Spleen (tissue), 13 donors: ENCODE measurements at places on chromosomes 3 and 15.

GRCh38 chr3:99686955-99687612, 48.7 kb downstream of the COL8A1 start:
- DNase-seq: no peak
- no peaks in the 10 kb centered on the region for H3K4me1 ChIP-seq
- H3K27me3 ChIP-seq: no peaks in the 10 kb centered on the region
- H3K27ac ChIP-seq: no peak overlapping the region
- H3K4me3 ChIP-seq: no peak overlapping the region

GRCh38 chr3:166263460-166263859, 426.2 kb upstream of the BCHE start:
- no peaks in the 10 kb centered on the region for H3K36me3 ChIP-seq
- H3K27ac ChIP-seq: no peak overlapping the region
- H3K4me1 ChIP-seq: no peaks in the 10 kb centered on the region
- no peak for DNase-seq
- H3K4me3 ChIP-seq: no peak overlapping the region
- H3K27me3 ChIP-seq: no peaks in the 10 kb centered on the region

- no peaks in the 10 kb centered on the region for H3K27me3 ChIP-seq
- DNase-seq: no peak
- H3K36me3 ChIP-seq: no peaks in the 10 kb centered on the region
- no peak overlapping the region for H3K27ac ChIP-seq
Measured at GRCh38 chr3:29077356-29077755, 203.5 kb upstream of the RBMS3 start.

DNA sequence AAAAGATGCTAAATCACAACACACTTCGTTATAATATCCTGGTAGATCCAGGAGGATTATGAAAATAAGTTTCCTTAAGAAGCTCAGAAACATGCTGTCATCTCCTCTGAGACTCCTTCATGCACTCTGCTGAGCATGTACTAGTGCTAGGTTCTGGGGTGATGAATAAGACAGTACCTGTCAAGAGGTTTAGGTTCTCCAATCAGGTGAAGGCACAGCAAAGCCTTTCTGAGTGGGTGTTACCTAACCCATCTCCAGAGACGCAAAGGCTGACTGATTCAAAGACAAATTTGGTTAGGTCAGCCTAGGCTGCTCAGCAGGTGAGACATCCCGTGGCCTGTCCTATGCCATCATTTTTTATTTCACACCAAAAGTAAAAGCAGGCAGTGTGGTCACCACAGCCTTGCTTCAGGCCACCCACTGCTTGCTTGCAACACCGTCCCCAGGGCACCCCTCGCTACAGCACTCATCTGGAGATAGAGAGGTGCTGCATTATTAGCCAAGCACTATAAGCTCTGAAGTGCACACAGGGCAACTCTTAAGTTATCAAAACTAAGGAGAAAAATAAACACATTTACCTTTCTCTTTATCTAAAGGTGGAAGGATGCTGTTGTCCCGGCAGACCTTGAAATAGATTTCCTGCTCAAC, 117.2 kb downstream of the TJP1 start:
- no peaks in the 10 kb centered on the region for H3K4me1 ChIP-seq
- DNase-seq: no peak
- H3K27ac ChIP-seq: no peak overlapping the region

DNA sequence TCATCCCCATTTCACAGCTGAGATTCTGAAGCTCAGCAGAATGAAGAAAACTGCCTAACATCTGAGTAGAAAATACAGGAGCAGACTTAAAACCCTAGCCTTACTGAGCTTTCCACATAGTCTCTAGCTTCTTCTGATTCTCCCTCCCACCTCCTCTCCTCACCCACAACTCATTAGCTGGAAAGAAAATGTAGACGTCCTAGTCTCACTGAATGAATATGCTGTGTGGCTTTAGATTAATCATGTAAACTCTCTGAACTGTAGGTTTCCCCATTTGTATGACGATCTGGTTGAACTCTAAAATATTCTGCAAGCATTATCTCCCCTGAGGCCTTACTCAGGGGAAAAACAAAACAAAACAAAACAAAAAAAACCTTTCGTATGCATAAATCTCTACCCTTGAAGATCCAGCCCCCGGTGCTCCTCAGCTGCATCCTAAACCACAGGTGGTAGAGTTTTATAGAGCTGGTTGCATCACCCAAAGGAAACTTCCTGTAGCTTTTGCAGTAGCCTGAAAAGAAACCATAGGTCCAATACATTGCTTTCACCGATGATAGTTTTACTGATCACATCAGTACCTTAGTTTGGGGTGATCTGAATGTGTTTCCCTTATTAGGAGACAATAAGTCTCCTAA, 40.6 kb downstream of the FOXB1 start:
- peaks cover 1% of the 10 kb centered on the region for H3K27me3 ChIP-seq
- no peak for DNase-seq
- H3K4me3 ChIP-seq: no peak overlapping the region
- H3K4me1 ChIP-seq: no peaks in the 10 kb centered on the region
- H3K27ac ChIP-seq: no peak overlapping the region

DNA sequence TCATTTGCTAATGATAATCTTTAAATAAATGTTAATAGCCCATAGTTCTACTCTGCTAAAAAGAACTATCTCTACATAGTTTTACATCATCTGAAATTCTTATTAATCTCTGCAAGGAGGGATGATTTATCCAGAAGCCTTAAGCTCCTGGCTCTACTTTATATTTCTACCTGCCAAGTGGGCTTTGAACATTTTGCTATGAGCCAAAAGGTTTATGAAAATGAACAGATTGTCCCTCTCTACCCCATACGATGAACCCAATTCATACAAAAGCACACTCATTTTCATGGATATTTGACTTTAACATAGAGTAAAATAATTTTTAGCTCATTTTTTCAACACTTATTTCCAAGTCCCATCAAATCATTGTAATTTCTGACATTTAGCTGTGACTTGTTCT, 611.0 kb downstream of the NSUN3 start:
- no peaks in the 10 kb centered on the region for H3K36me3 ChIP-seq
- H3K27ac ChIP-seq: no peak overlapping the region
- no peak for DNase-seq
- H3K27me3 ChIP-seq: no peaks in the 10 kb centered on the region

DNA sequence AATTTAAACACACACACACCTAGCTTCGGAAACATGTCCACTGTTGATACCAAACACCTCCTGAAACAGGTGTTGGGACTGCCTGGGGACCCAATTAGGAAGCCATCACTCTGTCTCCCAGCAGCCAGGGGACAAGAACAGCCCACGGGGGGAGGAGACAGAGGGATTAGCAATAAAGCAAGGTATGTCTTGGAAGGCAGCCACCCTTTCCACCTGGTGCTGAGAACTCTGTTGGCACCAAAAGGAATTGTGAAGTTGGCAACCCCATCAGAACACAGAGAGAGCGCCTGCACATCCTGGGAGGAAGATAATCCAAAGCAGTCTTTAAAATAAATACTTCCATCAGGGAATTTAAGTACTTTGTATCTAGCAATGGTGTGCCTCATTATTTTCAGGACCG, 111.0 kb downstream of the ADAMTS17 start:
- DNase-seq: no peak
- no peaks in the 10 kb centered on the region for H3K36me3 ChIP-seq

DNA sequence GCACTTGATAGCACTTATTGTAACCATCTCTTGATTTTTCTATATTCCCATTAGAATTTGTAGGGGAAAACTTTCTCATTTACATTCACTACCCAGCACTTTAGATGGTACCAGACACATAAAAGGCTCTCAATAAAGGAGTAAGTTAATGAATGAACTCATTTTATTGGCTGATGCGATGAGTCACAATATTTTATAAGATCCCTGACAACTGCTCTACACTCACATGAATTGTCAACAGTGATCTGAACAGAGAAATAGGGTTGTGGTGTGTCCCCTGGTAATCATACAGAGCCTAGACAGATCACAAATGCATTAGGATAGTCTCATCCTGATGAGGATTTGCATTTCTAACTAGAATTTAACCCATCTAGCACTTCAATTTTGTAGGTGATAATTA, 567.6 kb upstream of the ARPP21 start:
- H3K4me1 ChIP-seq: no peaks in the 10 kb centered on the region
- no peak overlapping the region for H3K4me3 ChIP-seq
- H3K27me3 ChIP-seq: no peaks in the 10 kb centered on the region
- no peak overlapping the region for H3K27ac ChIP-seq
- H3K36me3 ChIP-seq: no peaks in the 10 kb centered on the region
- DNase-seq: no peak

DNA sequence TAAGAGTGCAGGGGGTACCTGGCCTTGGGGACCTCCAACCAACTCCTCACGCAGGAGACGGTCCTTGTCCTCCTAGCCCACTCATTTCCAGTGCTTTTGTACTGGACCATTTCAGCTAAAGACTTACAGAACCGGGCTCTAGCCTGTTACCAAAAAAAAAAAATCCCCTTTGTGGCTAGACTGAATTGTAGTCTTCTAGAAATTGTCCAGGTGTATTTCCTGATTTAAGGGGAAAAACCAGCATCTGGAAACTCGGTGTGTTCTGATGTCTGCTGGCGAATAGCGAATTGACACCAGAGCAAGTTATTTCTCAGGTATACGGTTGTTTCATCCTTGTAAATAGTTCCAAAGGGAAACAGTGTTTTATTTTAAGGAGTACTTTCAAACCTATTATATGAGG, 21.1 kb upstream of the MINDY4B start:
- DNase-seq: no peak
- no peak overlapping the region for H3K4me3 ChIP-seq
- peak overlapping the region; percentile 40 for H3K27ac ChIP-seq
- H3K36me3 ChIP-seq: no peaks in the 10 kb centered on the region
- H3K4me1 ChIP-seq: peaks cover 10% of the 10 kb centered on the region

- no peak for DNase-seq
- no peaks in the 10 kb centered on the region for H3K36me3 ChIP-seq
- peaks cover 9% of the 10 kb centered on the region for H3K4me1 ChIP-seq
- H3K27me3 ChIP-seq: no peaks in the 10 kb centered on the region
- H3K27ac ChIP-seq: no peak overlapping the region
Measured at GRCh38 chr15:43118829-43119228, 13.0 kb upstream of the UBR1 start.

GRCh38 chr3:28575100-28575745, 226.6 kb upstream of the AZI2 start:
- peaks cover 20% of the 10 kb centered on the region for H3K4me1 ChIP-seq
- peak; percentile 70 for DNase-seq
- peaks cover 14% of the 10 kb centered on the region for H3K27me3 ChIP-seq
- H3K36me3 ChIP-seq: no peaks in the 10 kb centered on the region
- no peak overlapping the region for H3K27ac ChIP-seq
- peak overlapping the region; percentile 38 for H3K4me3 ChIP-seq

- H3K36me3 ChIP-seq: no peaks in the 10 kb centered on the region
- no peaks in the 10 kb centered on the region for H3K27me3 ChIP-seq
- no peak overlapping the region for H3K27ac ChIP-seq
- no peak for DNase-seq
- H3K4me1 ChIP-seq: no peaks in the 10 kb centered on the region
- no peak overlapping the region for H3K4me3 ChIP-seq
Measured at GRCh38 chr3:104846270-104846669, 520.4 kb upstream of the ALCAM start.

DNA sequence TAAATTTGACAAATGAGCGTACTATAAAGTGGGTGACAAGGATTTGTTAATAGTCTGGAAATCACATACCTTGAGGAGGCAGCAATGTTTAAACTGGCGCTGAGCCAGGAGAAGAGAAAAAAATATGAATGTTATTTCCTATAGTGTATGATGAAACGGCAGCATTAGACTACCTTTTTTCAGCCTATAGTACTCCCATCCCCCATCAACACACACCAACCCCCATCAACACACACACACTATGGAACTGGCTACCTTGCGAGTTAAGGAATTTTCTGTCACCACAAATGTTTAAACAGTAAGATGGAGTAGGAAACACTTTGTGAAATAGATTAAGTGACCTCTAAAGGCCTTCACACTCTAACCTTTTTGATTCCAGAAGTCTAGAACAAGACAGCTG, 46.8 kb upstream of the ZCWPW2 start:
- peaks cover 14% of the 10 kb centered on the region for H3K36me3 ChIP-seq
- DNase-seq: no peak
- H3K4me1 ChIP-seq: no peaks in the 10 kb centered on the region
- no peak overlapping the region for H3K27ac ChIP-seq

GRCh38 chr3:178420033-178420432, 116.2 kb upstream of the KCNMB2 start:
- no peak overlapping the region for H3K4me3 ChIP-seq
- H3K27me3 ChIP-seq: no peaks in the 10 kb centered on the region
- H3K36me3 ChIP-seq: no peaks in the 10 kb centered on the region
- H3K4me1 ChIP-seq: no peaks in the 10 kb centered on the region
- DNase-seq: no peak

- no peak for DNase-seq
- H3K27ac ChIP-seq: no peak overlapping the region
- H3K4me1 ChIP-seq: no peaks in the 10 kb centered on the region
- H3K4me3 ChIP-seq: no peak overlapping the region
- no peaks in the 10 kb centered on the region for H3K36me3 ChIP-seq
Measured at GRCh38 chr3:155661760-155662159, 83.1 kb downstream of the PLCH1 start.

DNA sequence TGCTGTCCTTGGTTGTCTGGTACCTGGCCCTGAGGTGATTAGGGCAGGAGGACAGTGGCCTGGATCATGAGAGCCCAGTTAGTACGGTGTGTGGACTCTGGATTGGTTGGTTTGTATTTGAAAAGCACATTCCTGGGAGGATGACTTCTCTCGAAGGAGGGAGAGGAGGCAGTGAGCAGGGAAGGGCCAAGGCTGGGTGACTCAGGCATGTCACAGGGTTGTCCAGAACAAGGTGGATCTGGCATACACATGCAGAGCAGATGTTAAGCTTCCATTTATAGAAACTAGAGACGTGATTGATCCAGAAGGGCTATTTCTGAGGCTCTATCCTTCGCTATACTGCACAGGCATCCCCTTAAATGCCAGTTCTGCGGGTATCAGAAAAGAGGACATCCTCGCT, 34.4 kb downstream of the FAM240A start:
- no peak overlapping the region for H3K27ac ChIP-seq
- H3K27me3 ChIP-seq: no peaks in the 10 kb centered on the region
- no peak overlapping the region for H3K4me3 ChIP-seq
- H3K4me1 ChIP-seq: no peaks in the 10 kb centered on the region
- DNase-seq: no peak
- no peaks in the 10 kb centered on the region for H3K36me3 ChIP-seq

DNA sequence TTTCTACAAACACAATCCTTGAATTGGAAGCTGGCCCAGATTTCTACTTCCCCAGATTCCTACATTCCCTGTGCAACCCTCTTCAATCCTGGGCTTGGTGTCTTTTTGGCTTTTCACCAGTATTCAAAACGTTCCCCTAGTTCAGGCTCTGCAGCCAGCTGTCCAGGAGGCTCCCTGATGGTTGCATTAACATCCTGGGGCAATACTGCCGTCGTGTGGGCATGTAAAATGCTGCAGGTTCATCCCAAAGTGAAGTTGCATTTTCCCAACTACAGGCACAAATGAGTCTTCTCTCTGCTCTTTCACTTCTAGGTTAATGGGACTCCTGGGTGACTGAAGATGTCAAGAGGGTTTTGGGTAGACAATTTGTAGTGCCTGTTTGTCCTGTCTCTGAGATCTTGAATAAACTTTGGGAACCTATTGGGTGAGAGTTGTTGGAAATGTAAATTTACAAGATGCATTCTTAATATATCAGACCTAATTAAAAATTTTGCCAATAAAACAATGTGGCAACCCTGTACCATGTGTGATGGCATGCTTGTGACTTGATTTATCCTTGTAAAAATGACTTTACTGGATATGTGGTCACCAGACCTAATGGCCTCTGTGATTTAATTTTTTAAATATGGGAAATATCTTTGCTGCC, 28.6 kb downstream of the SOX14 start:
- no peaks in the 10 kb centered on the region for H3K36me3 ChIP-seq
- H3K27me3 ChIP-seq: no peaks in the 10 kb centered on the region
- no peak overlapping the region for H3K4me3 ChIP-seq
- H3K27ac ChIP-seq: no peak overlapping the region
- DNase-seq: no peak

- H3K4me3 ChIP-seq: no peak overlapping the region
- no peak for DNase-seq
- no peak overlapping the region for H3K27ac ChIP-seq
- no peaks in the 10 kb centered on the region for H3K36me3 ChIP-seq
Measured at GRCh38 chr3:119815716-119816115, 33.8 kb downstream of the NR1I2 start.
